ENCODE measurements at places on chromosomes 5 and 9.

GRCh38 chr5:143695244-143695864, 116.6 kb upstream of the HMHB1 start:
- DNase-seq, result no peak

GRCh38 chr5:54259090-54259489, 51.3 kb downstream of the ARL15 start:
- no peak for DNase-seq

GRCh38 chr9:77906991-77907390, 124.6 kb downstream of the GNAQ start:
- no peak for DNase-seq

DNA sequence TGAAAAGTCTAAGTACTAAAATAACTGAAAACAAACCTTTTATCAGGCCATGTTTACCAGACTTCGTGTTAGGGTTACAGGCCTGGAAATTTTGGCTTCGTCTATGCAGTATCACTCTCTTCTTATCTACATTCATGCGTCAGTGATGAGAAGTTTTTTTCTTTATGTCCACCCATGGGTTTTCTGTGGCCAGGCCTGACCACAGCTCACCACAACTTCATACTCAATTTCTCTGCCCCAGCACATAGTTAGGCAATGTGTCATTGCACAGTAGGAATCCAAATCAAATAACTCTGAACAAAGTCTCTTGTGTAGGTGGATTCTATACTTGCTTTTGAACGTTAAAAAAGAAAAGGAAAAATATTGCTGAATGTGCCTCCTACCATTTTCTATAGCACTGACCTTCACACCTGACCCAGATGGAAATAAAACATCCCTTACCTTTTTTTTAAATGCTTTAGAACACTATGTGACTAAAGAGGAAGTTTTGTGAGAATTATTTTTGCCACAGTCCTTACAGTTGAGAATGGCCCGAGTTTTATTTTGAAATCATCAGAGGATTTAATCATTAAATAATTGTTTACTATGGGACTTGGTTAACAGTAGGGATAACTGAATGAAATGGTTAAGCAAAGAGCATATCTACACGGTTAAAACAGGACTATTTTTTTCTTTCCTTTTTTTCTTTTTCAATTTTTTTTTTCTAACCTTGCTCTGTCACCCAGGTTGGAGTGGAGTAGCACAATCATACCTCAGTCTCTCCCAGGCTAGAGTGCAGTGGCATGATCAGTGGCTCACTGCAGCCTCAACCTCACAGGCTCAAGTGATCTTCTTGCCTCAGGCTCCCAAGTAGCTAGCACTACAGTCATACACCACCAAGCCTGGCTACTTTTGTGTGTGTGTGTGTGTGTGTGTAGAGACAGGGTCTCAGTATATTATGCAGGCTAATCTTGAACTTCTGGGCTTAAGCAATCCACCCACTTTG, 1247.0 kb upstream of the ACO1 start:
- DNase-seq, result peak; percentile 19

GRCh38 chr9:104286799-104287198, 192.7 kb downstream of the SMC2 start:
- DNase-seq, result no peak

GRCh38 chr9:114386886-114387679, 699 bp downstream of the AKNA start:
- DNase-seq, result no peak

DNA sequence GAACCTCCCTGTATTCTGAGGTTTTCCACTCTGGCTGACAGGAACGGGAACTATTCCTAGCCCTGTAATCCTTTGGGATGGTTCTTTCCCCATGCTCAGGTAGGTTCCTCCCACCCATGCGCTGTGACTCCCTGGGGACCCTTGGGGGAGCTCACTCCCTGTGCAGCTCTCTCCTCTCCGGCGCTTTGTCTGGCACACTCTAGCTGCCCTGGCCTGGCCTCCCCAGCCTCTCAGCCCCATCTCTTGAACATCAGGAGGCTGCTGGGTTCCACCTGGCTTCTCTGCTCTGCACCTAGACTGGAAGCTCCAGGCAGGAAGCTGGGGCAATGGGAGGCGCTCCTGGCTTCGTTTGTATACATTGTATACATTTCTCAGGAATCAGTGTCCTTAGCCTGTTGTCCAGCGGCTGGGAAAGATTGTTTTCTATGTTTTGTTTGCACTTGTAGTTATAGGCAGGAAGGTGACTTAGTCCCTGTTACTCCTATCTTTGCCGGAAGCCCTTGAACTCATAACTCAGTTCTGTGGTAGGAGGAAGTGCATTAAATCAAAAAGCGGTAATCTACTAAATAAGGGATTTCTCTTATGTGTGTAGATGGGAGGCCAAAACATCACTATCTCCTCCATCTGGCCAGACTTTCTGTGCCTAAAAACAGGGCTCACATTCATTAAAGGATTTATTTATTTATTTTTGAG, 20.4 kb downstream of the SLC25A25 start:
- no peak for DNase-seq

GRCh38 chr9:122444041-122444733, 33.5 kb downstream of the OR1J1 start:
- DNase-seq, result no peak

GRCh38 chr5:116423141-116423540, 151.5 kb downstream of the SEMA6A start:
- DNase-seq, result no peak

GRCh38 chr5:95379133-95379532, 12.0 kb upstream of the FAM81B start:
- no peak for DNase-seq

DNA sequence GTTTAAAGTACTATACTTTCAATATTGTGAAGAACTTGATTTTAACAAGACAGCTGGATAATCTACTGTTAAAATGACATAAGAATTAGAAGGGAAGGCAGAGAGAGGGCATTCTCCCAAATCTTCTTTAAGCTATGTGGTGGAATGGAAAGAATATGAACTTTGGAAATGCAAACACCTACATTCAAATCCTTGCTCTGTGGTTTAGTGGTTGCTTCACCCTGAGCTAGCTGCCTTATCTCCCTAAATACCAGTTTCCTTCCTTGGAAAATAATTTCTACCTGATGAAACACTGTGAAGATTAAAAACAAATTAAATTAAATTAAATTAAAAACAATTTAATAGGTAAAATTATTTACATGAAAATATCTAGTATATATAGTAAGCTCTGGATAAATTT, 98.5 kb downstream of the GPR21 start:
- no peak for DNase-seq

- DNase-seq, result no peak
These were observed 55.4 kb upstream of the CTNNA1 start for GRCh38 chr5:138697720-138698360.

GRCh38 chr5:159427180-159428012, 97.1 kb upstream of the IL12B start:
- DNase-seq, result no peak

DNA sequence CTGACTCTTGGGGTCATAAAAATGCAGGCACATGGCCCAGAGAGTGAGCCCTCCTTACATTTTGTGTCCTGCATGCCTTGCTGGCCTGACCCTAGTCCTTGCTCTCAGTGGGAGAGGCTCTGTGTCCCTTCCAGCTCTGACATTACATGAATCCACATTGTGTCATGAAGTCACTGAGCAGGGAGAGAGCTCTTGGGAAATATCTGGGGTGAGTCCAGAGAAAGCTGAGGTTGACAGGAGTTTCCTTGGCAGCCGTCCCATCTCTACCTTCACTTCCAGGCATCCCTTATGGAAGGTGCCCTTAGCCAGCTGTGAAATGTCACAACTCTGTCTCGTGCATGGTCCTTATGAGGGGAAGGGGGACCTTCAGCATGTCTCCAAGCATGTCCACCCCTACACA, 41.0 kb downstream of the FAT2 start:
- no peak for DNase-seq

DNA sequence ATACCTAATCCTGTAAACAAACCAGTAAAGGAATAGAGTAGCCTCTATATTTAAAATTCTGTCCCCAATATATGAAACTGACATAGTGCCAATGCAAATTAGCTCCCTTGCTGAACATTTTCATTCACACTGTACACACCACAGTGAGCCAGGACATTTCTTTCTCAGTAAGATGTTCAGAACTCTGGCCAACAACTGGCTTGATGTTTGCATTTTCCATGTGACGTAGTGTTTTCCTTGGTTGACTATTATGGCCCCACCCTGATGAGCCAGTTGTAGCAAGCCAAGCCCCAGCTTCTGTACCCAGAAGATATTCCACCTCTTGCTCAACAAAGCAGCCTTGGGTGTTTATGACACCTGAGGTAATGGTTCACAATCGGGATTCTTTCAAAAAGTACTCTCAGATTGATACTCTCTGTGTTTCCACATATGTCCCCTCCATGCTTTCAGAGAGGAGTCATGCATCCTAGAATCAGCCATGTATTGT, 17.7 kb upstream of the ANXA1 start:
- no peak for DNase-seq
